8988T (cell line): ENCODE measurements at places on chromosomes 2 and 18.
A peak's percentile ranks its signal among the peaks of the same experiment; 100 is the strongest.

DNA sequence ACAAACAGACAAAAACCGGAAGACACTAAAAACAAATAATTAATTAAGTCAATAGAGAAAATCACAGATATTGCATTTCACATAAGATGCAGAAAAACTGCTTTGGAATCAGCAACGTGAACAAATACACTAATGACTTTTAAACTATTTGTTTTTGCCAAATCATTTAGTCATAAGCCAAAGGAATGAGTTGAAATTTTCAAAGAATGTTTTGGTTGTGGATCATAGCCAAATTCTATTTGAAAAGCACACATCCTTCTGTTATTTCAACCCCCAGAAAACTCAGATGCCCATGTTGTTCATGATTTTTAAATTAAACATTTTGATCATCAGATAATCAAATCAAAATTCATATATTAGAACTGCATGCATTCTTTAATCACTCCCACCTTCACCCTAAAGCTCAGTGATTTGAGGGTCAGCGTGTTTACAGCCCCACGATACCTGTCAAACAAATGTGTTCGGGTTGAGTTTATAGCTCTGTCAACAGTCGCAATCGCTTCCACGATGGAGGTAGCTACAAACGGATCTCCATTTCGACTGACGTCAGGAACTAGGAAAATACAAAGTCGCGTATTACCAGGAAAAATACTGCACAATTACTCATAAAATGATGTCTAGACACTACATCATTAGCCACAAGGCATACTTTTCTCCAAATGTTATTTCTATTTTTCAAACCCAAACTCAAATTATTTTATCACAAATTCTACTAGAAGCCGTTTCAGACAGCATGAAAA lies 90.2 kb downstream of the PXDN start:
- DNase-seq = no peak

GRCh38 chr18:59149007-59149406 lies 9.3 kb downstream of the SEC11C start:
- no peak for DNase-seq

DNA sequence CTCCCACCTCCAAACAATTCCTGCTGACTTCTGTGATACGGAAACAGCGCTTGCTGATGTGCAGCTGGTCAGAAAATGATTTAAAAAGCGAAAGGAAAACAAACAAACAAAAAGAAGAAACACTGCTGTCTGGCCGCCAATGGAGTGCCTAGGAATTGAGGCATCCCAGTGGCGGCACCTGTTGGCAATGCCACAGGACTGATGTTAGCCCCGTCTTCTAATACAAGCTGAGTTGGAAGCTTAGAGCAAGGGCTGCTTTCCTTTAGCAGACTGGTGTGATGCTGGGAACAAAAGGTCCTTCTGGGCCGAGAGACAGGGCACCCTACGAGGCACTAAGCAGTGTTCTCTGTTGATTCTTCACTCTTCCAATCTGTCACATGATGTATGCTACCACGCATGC lies 163.6 kb upstream of the REV1 start:
- no peak for DNase-seq

GRCh38 chr2:181268174-181268867 lies 188.9 kb upstream of the ITGA4 start:
- DNase-seq = no peak

GRCh38 chr2:73907840-73908452 lies 15.1 kb downstream of the ACTG2 start:
- DNase-seq = no peak

DNA sequence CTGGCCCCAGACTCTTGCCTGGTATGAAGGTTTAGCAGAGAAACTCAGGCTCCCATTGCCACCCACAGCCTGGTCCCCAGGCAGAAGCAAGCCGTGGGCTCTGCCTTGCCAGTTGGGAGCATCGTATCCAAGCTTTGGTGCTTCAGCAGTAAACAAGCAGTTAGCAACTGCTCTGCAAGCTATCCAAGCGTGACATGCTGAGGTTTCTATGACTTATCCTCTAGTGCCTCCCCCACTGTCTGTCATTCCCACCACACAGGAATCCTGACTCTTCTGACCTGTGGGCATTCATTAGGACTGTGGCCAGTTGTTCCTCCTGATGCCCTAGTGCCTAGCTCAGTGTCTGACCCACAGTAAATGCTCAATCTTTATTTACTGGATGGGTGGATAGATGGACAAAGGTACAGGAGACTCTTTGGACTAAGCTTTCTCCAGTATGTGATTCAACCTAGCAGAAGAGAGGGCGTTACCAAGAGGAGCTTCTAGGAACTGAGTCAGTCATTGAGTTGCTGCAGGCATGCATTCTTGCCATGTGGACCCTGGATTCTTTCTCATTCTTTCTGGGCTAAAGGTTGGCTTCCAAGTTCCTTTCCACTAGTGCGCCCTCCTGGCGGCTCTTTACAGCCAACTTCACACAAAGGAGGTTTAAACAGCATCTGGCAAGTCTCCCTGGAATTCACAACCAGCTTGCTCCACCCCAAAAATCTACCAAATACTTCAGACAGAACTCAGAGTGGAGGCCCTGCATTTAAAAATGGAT lies 40.6 kb upstream of the MRPL19 start:
- no peak for DNase-seq

DNA sequence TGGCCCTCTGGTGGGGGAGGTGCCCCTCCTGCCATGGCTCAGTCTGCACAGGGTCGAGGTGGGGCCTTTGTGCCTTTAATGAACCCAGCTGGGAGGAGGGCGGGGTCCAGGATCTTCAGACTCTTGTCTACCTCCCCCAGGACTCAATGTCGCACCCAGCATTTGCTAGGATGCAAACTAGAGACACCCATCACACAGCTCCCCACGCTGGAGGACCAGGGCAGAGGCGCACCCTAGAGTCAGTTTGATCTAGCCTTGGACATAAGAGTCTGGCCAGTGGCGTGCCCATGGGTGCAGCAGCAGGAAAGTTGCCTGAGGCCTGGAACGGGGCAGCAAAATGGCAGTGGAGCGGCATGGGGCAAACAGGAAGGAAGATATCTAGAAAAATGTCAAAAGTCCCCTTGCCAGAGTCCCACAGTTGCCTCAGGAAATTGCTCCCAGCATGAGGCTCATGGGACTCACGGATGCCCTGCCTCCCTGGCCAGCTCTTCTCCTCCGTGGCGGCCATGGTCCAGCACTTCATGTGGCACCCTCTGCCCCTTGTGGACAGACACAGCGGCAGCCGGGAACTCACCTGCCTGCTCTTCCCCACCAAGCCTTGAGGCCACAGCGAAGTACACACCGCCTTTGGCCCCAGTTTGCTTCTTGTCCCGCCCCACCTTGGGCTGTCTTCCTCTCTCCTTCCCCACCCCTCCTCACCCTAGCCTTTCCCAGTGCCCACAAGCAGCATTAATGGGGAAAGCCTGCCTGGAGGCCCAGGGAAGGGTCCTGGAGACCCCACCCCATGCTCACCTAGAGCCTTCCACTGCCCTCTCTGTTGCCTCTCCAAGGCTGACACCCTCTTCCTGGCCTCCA lies 17.7 kb downstream of the SH2D6 start:
- DNase-seq = peak; percentile 84

GRCh38 chr2:45345331-45346234 lies 265.5 kb downstream of the SRBD1 start:
- no peak for DNase-seq

- DNase-seq = no peak
Observed at GRCh38 chr2:198385856-198386255, 581.5 kb downstream of the PLCL1 start.

- DNase-seq = no peak
Observed at GRCh38 chr2:135647836-135648579, 93.6 kb upstream of the UBXN4 start.

DNA sequence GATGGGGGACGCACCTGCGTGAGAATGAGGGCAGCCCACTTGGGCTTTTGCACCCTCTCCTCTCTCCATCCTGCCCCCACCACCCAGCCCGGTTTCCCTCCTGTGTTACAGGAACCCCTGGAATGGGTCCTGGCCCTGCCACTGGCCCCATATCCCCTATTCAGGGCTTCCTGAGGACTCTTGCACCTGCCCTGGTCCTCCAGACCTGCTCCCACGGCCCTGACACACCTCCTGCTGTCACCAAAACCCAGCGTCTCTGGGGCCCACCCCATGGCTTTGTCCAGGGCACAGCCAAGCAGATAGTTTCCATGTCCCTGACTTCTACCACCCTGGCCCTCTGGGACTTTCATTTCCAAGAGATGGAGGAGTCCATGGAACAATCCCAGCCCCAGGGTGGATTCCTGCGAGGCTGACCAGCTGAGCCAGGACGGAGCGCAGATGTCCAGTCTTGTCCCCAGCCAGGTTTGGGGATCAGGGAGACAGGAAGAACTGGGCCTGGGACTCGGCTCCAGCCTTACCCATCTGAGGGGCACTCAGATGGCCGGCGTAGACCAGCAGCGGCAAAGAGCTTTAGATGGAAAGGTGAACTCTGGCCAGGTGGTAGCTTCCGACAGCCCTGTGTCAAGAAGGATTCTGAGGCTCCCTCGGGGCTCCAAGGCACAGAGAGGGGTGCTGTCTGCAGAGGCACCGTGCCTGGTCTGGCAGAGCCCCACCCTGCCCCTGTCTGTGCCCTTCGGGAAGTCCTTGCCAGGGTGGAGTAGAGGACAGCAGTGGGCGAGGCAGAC lies 12.0 kb downstream of the GPR35 start:
- DNase-seq = peak; percentile 15

- DNase-seq = no peak
Observed at GRCh38 chr2:216635171-216635570, 2.0 kb downstream of the IGFBP2 start.

DNA sequence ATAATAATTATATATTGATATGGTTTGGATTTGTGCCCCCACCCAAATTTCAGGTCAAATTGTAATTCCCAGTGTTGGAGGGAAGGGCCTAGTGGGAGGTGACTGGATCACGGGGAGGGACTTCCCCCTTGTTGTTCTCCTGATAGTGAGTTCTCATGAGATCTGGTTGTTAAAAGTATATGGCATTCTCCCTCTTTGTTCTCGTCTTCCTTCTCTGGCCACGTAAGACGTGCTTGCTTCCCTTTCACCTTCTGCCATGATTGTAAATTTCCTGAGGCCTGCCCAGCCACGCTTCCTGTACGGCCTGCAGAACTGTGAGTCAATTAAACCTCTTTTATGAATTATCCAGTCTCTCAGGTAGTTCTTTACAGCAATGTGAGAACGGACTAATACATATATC lies 88.3 kb downstream of the ROCK2 start:
- DNase-seq = no peak

GRCh38 chr2:120940726-120941256 lies 205.1 kb downstream of the GLI2 start:
- DNase-seq = no peak

GRCh38 chr18:62518460-62519375 lies 4.1 kb upstream of the ZCCHC2 start:
- DNase-seq = no peak

DNA sequence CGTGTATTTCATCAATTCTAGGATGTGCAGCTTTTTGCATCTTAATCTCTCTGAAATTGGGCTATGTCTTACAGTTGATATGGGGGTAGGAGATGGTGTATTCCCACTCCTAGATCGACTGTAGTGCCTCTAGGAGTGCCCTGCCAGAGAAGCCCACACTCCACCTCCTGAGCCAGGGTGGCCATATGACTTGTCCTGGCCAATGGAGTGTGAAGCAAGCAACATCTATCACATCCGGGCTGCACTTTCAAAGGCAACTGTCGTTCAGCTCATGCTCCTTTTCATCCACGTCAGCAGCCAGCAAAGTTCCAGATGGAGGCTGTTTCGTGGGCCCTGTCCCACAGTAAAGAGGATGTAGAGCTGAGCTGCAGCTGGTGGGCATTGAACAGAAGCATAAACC lies 149.4 kb upstream of the SLC1A4 start:
- DNase-seq = no peak

DNA sequence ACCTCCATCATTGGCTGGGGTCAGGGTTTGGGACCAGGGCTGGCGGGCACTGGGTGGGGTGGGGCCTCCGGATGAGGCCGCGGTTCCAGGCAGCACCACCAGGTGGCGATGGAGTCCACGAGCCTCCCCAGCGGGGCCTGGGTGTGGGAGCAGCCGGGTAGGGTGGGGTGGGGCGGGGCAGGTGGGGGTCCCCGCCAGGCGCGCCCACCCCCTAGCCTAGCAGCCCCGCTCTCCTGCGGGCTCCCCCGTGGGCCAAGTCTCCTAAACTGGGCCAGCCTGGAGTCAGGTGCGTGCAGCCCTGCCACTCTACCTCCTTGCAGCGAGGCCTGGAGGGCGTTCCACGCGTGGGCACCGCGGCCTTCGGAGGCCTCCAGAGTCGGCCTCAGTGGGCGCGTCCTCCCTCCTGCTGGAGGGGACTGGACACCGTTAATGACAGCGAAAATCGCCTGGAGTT lies 187.5 kb downstream of the TWIST2 start:
- DNase-seq = peak; percentile 99

DNA sequence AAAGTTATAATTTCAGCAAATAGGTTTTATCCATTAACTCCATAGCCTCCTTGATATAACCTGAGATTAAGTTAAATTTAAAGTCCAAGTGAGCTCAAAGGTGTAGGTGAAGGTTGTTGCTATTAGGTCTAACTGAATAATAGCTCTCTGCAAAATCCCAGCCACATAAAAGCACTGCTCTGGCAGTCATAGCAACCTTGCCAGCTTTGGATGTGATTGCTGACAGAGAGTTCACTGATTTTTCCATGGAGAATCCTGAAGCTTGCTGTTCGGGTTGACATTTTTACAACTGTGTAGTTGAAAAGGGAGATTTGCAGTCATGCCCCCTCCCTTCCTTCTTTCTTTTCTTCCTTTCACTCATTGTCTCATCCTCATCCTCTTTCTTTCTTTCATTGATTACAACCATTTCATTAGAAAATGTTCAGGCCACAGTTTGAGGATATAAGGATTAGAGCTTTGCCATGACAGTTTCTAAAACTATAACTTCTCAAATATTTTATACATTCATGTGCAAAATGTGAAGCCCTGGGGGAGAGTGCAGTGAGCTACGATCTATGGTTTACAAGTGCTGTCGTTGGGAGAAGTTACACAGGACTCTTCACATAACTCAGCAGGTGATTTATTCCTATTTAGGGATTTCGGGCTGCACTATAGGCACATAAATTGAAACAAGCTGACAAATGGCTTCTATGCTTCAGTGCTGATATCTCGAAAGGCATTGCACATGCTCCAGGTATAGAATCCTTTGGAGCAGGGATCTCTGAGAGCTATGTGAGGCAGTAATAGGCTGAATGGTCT lies 193.8 kb downstream of the LRRTM4 start:
- DNase-seq = no peak

GRCh38 chr2:75523313-75524275 lies 37.1 kb downstream of the EVA1A start:
- no peak for DNase-seq

DNA sequence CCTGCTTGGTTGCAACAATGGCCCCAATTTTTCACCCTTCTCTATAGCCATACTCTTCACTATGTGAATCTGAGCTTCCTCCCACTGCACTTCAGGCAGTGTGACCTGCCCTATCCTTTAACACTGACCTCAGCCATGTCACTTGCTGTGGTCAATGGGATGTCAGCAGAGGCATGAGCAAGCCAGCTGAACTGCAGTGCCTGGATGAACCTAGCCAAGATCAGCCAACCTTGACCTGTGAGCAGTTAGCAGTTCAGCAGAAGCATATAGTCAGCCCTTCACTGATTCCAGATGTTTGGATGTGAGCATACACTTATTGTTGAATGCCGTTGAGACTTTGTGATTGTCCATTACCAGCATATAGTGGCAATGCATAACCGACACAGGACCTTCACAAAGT lies 63.4 kb upstream of the BOD1L2 start:
- DNase-seq = no peak

GRCh38 chr2:236545814-236546480 lies 23.7 kb upstream of the ACKR3 start:
- DNase-seq = no peak
